ENCODE measurements at places on chromosomes 3 and 15.

DNA sequence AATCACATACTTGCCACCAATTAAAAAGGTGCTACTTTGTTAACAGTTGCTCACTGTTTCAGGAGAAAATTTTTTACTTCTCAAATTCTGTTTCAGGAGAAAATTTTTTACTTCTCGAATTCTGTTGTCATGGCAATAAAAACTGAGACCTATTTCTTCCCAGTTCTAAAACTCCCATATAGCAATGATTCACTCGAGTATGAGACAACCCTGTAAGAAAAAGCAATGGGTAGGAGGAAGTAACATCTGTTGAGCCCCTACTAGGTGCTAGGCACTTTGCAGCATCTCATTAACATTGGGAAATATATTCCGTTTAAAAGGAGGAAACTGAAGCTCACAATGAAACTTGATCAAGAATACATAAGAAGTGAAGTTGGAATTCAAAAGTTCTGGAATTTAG lies 35.1 kb upstream of the IGSF11 start:
- DNase-seq, result no peak

- no peak for DNase-seq
Measured at GRCh38 chr15:95565690-95566089, 764.8 kb upstream of the NR2F2 start.

GRCh38 chr15:33581032-33581431 lies 270.3 kb downstream of the RYR3 start:
- DNase-seq, result no peak

DNA sequence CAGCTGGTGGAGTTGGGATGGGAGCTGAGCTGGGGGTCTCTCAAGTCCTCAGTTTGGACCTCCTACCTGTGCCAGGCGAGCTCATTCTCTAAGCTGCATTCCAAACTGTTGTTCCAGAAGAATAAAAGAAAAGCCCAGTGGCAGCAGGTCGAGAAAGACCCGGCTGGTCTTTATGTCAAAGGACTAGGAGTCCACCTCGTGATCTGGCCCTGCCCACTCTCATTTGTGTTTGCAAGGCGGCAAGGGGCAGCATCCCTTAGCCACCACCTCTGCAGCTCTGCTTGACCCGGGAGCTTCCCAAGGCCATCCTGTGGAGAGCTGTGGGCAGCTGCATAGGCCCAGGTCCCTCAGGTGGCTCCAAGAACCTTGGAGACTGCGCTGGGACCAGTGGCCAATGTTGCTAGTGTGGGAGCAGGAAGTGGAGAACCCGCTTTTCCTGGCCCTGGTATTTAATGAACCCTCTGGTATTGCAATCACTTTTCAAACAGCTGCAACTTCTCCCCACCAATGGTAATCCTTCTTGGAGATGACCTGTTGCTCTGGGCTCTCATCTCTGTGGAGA lies 30.9 kb downstream of the KY start:
- DNase-seq, result no peak

- no peak for DNase-seq
Measured at GRCh38 chr15:89797678-89798201, 16.9 kb downstream of the ANPEP start.

DNA sequence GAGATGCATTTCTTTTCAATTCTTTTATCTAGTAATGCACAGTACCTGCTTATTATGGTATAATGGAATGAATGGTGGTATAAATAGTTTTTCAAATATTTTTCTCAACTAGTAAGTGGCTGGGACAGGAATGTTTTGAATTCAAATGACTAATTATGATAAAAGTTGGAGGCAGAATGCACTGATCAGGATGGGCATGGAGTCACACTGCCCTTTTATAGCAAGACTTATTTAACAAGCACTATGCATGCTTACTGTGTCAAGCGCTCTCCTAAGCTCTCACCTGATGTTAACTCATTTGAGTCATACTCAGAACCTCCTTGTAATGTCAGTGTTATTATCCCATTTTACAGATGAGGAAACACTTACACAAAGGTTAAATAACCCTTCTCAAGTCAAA lies 221.8 kb downstream of the FEZF2 start:
- no peak for DNase-seq

- DNase-seq, result no peak
Measured at GRCh38 chr15:39942753-39943150, 8.8 kb downstream of the EIF2AK4 start.

Measured in dermis microvascular lymphatic vessel endothelial cell (primary cell).